ENCODE measurements at places on chromosomes 5 and 9. TPM values are rescaled to one million over a fixed set of nuclear protein-coding genes. Genes with fewer than 3 reads are reported as not detected.
A peak's percentile ranks its signal among the peaks of the same experiment; 100 is the strongest.

GRCh38 chr5:17444496-17444895 lies 53.5 kb upstream of the TAF11L2 start:
- no peak for DNase-seq

GRCh38 chr5:37771203-37771611 lies 68.6 kb downstream of the GDNF start:
- no peak for DNase-seq

- no peak for DNase-seq
Measured at GRCh38 chr5:122112733-122113558, 16.4 kb upstream of the ZNF474 start.

GRCh38 chr5:105639068-105639467 lies 2031.7 kb downstream of the EFNA5 start:
- no peak for DNase-seq

GRCh38 chr9:74729136-74729695 lies 158.5 kb downstream of the TRPM6 start:
- DNase-seq, result no peak

GRCh38 chr9:17490110-17490509 lies 88.8 kb upstream of the SH3GL2 start:
- DNase-seq, result no peak

GRCh38 chr5:40603378-40603777 lies 76.3 kb upstream of the PTGER4 start:
- DNase-seq, result no peak

DNA sequence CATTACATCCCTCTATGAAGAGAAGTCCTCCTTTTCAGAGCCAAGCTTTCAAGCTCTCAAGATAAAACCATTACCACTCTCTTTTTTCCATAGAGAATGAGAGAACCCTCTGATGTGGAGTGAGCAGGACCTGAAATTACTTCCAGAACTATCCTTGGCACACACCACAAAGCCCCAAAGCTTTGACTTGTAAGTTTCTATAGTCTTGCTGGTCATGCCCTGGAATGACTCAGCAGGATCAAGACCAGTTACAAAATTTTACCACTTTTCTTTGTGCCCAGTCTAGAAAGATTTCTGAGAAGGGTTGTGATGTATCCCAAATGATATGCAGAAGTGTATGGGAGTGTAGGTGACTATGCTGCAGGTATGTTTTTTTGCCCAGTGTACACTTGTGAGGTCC lies 760.6 kb downstream of the TLE1 start:
- DNase-seq, result no peak

DNA sequence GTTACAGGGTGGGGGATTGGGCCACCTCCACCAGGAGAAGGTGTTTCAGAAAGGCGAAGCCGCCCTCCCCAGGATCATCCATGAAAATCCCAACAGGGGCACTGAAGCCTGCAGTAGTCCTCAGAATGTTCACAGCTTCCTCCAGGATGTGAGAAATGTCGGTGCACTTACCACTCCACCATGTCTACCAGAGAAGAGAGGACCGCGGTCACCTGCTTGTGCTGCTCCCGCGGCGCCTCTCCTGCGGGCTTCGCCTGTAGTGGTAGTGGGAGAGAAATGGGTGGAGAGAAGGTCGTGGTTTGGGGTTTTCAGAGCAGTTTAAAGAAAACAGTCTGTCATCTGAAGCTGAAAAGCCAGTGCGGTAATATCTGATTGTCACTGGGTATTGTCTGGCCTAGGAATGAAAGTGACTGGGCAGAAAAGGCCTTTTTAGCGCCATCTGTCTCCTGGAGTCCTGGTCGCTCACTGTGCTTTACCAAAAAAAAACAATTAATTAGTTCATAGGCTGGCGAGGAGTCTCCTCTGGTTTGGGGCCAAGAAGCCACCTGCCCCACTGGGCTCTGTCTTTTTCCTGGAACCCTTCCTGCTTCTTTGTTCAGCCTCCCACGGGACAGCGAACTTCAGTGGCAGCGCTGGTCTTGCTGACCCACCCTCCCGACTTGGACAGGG lies 23.0 kb upstream of the PPP1R26 start:
- DNase-seq, result no peak

DNA sequence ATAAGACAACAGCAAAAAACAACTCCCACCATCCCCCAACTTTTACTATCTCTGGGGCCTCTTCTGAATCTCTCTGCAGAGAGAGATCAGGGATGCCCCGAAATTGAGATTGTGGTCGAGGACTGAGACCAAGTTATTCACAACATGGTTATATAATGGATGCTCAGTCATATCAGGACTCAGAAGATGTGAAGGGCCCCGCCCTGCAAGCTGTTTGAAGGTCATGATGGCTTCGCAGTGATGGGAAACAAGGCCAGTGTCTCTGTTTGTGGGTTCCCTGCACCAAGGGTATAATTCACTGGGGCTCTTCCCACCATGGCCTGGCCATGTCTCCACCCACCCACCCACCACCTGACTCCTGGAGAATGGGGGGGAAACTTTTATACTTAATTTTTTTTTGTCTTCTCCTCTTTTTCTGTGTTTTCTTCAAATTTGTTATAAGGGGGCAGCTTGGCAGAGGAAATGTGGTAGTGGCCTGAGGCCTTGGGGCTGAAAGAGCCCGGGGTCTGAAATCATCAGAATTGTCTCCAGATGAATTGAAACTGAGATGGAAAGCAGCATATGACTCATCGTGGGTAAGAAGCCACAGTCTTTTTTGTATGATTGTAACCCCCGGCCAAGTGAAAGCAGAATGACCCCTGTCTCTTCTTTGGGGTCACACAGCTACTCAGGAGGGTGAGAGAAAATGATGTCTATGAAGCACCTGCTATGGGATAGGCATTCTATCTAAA lies 15.0 kb upstream of the TEX48 start:
- peak; percentile 82 for DNase-seq

DNA sequence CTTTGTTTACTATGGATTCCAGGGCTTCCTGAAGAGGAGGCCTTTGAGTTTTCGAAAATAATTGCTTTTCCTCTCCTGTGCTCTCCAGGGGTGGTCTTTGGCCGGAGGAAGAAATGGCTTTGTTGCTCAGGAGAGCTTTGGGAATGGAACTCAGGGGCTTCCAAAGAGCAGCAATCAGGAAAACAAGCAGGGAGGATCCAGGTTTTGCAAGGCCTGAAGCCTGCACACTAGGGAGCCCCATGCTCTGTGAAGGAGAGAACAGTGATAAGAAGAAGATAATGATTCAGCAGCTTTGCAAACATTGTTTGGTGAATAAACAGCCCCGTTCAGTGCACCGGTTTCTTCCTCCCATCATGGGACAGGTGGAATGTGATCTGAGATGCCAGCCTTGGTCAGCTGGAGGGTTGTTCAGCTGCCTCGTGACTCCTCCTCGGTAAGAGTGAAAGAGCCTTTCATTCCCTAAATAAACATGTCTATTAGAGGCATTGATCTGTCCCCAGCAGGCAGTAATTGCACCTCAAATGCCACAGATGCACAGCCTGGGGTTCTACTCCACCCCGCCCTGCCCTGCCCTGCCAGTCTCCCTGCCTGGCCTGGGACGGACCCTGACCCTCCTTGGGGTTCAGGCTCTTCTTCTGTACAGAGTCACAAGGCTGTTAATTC lies 11.5 kb upstream of the ALDH1B1 start:
- DNase-seq, result no peak

GRCh38 chr9:109311731-109312130 lies 9.1 kb downstream of the EPB41L4B start:
- no peak for DNase-seq

GRCh38 chr9:33437898-33438297 lies 9.5 kb downstream of the AQP3 start:
- DNase-seq, result no peak

GRCh38 chr5:170769246-170769645 lies 14.3 kb upstream of the GABRP start:
- no peak for DNase-seq

DNA sequence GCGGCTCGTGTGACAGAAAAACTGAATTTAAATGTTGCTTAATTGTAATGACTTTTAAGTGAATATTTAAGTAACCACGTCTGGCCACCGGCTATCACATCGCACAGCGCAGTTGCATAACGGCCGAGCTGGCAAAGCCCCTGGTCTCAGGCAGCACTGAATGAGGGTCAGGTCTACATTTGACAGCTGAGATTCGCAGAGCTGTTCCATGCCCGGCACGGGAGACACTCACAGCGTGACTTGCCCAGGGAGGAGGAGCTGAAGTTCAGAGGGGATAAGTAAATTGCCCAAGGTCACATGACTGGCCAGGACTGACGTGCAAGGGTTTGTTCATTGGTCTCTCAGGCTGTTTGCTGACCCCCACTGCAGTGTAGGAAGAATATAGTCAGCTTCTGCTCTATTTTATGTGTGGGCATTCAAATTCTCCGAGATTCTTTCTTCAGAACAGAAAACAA lies 17.4 kb upstream of the COL5A1 start:
- DNase-seq, result no peak

ZNF366 gene
- not detected for total RNA-seq

PCDHB13 gene
- not detected for total RNA-seq

RANBP3L gene
- total RNA-seq, result 0.35 TPM

GABBR2 gene
- not detected for total RNA-seq

CNTRL gene
- total RNA-seq, result 81.0 TPM

SLC25A2 gene
- total RNA-seq, result 0.63 TPM

IL33 gene
- total RNA-seq, result not detected

TMOD1 gene
- 5.4 TPM for total RNA-seq

AFAP1L1 gene
- total RNA-seq, result 0.12 TPM

LCNL1 gene
- not detected for total RNA-seq

HTR4 gene
- not detected for total RNA-seq

C7 gene
- not detected for total RNA-seq
